Amygdala (tissue), 56 donors: ENCODE measurements at places on chromosomes 4 and X.

- no peak for DNase-seq
These were observed 160.2 kb downstream of the NHS start for GRCh38 chrX:17535229-17535628.

- no peak for DNase-seq
These were observed 250.4 kb downstream of the RAB28 start for GRCh38 chr4:13233755-13234154.

DNA sequence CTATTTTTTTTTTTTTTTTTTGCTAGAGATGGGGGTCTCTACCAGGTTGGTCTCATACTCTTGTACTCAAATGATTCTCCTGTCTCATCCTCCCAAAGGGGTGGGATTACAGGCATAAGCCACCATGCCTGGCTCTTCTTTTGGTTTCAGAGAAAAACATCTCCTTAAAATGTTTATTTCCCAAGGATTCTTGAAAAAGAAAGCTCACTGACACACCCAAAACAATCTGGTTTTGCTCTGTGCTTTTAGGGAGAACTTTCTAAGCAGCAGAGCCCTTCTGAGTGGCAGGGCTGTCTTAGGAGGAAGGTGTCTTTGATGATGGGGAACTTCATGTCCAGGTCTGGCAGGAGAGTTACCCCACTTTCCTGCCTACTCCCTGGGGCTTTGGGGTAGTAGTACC, 1.2 kb downstream of the SOD3 start:
- DNase-seq: no peak

DNA sequence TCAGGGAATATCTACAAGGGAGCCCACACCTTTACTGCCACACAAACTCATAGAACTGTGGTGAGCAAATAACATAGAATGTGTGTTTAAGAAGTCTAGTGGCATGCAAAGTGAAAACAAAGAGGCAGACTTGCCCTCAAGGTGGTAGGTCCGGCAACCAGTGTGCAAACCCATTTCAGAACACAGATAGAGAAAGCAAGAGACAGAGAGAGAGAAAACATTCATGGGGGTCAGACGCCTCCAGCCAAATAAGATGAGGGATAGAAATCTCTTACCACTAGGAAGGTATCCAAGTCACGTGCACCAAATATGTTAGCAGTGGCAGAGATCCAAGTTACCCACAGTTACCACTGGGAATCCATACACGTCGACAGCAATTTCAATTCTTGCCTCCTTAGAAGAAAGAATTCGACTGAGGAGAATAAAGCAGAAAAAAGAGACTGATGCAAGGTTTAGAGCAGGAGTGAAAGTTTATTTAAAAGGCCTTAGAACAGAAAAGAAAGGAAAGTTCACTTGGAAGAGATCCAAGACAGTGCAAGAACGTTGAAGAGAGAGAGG, 252.8 kb downstream of the NAP1L3 start:
- DNase-seq: no peak

- DNase-seq: no peak
These were observed 322.4 kb upstream of the CPEB2 start for GRCh38 chr4:14679906-14680305.

DNA sequence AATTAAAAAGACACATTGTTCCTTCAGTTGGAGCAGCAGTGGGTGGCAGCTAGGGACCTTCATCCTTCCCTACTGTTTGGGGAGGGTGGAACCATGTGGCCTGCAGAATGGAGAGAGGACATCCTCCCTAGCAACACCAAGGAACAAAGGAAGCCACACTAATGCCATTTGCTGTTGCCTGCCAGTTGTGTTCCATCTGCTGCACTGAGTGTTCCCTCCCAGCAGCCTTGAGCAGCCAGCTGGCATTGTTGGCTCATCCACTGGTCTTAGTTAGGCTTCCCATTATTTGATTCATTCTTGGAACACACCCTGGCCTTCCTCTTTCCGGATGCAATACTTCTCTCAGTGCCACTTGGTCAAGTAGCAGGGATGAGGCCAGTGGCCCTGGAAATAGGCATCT, 25.0 kb upstream of the HMGB3 start:
- no peak for DNase-seq

DNA sequence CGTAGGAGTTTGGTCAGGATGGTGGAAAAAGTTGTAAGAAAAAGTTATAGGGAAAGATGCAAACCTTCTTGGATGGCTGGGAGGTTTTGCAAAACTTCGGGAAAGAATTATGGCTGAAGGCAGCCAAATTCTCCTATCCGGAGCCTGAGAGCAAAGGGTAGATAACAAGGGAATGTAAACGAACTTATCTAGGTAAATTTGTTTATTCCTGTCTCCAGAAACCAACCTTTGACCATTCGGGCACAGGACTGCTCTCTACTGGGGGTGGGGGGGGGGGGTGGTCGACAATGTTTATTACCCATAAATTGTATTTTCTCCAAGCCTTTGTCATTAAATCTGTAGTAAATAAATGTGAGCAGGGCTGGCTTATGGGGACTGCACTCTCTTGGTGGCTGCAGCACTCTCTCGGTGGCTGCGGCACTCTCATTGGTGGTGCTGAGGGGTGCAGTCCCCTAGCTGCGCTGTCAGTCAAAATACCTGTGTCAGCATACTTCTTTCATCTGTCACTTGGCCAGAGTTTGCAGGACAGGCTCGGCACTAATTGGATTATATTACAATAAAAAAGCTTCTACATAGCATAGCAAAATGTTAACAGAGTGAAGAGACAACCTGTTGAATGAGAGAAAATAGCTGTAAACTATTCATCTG, 827.8 kb downstream of the SH3BGRL start:
- no peak for DNase-seq

DNA sequence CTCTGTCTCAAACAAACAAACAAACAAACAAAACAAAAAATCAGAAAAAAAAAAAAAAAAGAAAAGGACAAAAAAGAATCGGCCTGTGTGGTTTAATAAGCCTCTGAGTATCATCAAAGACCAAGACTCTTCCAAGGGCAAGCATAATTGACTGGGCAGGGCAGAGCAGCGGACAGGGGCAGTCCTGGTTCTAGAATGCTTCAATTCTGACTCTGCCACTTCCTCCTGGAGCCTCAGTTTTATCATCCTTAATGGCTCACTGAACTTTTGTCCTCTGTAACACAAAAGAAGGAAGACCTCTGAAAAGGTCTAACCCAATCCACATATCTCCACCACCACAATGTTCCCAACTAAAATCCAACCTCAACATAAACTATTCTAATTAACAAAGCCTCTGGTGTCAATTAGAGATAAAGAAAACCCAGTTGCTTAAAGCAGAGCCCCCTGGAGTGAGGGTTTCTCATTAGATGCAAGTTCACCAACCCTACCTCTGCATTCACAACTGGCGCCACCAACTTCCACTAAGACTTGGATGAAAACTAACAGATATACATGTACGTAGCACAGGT, 51.7 kb downstream of the TBC1D9 start:
- DNase-seq: no peak

- DNase-seq: no peak
These were observed 72.1 kb downstream of the HPGD start for GRCh38 chr4:174449944-174450785.

DNA sequence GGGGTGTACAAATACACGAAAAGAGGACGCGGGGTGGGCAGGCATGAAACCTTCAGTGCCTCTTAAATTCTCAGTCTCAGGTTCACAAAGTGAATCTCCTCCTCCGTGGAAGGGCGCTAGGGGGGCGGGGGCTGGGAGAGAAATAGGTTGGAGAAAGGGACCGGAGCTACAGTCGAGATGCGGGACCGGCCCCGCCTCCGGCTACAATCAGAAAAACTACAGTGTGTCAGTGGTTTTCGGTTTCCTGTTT, 3.4 kb downstream of the MAML3 start:
- DNase-seq: no peak

GRCh38 chr4:136939781-136940180, 592.5 kb downstream of the PCDH18 start:
- DNase-seq: no peak

DNA sequence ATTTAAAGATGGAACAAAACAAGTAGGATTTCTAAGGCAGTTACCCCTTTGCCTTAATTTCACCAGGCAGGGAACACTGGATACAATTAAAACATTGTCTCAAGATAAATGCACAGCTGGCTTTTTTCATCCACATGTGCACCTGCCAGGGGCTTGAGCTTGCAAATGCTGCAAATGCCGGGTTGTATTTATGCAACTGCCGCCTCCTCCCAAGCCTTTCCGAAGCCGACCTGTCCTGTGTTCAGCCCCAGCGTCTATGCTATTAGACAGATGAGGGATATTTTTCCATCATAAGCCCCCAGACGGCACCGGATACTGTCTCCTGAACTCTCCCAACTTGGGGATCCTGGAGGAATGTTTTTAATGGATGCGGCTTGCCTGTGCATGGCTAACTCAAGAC, 251.6 kb downstream of the CRLF2 start:
- no peak for DNase-seq

- DNase-seq: no peak
These were observed 59.6 kb upstream of the XAGE1B start for GRCh38 chrX:52576474-52576873.

GRCh38 chrX:49884290-49884862, 5.1 kb downstream of the USP27X start:
- no peak for DNase-seq

GRCh38 chr4:134906404-134907023, 704.9 kb upstream of the PABPC4L start:
- no peak for DNase-seq

GRCh38 chr4:52926196-52926974, 64.3 kb downstream of the RASL11B start:
- DNase-seq: no peak

- DNase-seq: no peak
These were observed 78.4 kb downstream of the CCNG2 start for GRCh38 chr4:77235289-77235854.

DNA sequence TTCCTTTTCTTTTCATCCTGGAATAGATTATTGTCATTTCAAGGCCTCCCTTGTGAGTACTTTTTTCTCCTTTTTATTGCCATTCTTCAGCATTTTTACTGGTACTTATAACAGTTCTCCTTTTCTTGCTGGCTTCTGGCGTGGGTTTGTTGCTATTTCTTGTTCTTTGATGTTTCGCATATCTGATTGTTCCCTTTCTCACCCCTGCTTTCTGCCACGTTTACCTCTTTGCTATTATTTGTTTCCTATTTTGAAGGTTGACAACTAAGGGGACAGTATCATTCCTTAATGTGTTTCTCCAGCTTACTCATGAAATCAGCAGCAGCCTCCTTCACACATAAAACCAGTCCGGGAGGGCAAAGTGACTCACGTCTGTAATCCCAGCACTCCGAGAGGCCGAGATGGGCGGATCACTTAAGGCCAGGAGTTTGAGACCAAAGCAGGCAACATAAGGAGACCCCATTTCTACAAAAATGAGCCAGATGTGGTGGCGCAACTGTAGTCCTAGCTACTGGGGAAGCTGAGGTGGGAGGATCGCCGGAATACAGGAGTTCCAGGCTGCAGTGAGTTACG, 72.6 kb downstream of the DMD start:
- no peak for DNase-seq

GRCh38 chr4:65399084-65399483, 271.2 kb downstream of the EPHA5 start:
- no peak for DNase-seq

GRCh38 chr4:165449333-165449732, 70.5 kb downstream of the CPE start:
- DNase-seq: no peak

DNA sequence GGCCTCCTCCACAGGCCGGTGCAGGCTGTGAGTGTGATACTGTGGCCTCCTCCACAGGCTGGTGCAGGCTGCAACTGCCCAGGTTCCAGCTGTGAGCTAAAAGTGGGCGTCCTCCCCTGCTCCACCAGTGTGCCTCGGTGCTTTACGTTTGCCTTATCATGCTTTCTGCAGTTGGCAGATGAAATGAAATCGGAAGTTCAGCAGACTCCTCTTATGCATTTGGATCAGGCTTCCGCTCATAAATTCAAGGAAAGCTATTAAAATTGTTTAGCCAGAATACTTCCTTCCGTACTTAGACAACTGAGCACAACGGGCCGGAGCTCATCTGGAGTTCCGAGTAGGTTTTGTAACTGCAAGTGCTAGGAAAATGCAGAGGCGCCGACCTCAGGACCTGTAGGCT, 12.0 kb downstream of the CYP4V2 start:
- DNase-seq: no peak

DNA sequence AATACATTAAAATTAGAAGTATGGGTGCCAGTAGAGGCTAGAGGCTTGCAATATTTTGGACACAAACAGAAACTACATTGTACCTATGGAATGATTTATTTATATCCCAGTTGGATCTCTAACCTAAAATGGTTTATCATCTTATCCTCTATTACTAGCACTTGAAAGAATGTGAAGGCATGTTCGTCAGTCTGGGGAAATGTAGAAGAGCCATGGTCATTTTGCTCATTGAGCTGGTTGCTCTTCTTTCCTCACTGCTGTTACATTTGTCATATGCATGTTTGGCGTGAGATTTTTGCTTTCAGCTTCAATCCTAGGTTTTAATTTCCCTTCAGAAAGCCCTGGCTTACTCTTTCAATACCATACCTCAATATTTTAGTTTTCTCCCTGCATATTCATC, 82.4 kb upstream of the MYOZ2 start:
- no peak for DNase-seq

DNA sequence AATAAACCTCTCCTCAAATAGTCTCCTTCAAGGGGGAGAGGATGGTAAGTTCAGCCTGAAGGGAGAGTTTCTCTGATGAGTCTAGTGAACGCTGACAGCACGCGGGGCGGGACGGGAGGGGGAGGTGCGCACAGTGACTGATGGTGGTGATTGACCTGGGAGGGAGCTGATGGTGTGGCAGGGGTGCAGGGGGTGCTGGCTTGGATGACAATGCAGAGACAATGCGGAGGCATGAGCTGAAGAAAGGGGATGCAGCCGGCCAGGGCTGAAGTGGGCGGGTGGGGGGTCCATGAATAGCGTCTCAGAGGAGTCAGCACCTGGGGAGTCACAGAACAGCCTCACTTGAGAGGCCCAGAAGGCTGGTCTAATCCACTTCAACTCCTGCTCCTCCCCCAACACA, 142.5 kb upstream of the PJA1 start:
- no peak for DNase-seq

- DNase-seq: no peak
These were observed 415.8 kb downstream of the STIM2 start for GRCh38 chr4:27276307-27277073.

- DNase-seq: no peak
These were observed 35.5 kb upstream of the UGT2B4 start for GRCh38 chr4:69531251-69531650.

- no peak for DNase-seq
These were observed 24.3 kb downstream of the RAI2 start for GRCh38 chrX:17836830-17837229.

DNA sequence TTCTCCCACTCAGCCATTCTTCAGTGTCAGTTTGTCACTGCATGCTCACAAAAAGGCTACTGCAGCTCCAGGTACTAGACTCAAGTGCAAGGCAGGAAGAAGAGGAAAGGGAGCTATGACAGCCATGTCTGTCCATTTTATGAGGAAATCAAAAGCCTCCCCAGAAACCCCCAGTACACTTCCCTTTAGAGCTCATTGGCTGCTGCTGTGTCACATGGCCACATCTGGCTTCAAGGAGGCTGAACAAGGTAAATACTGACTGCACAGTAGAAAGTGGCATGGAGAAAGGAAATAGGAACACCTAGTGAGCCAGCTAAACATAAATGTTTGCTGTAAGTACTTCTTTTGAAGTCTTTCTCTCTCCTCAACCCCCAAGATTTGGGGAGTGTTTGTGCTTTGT, 67.2 kb upstream of the FRAS1 start:
- no peak for DNase-seq
